ENCODE measurements at places on chromosomes 2 and 18. TPM values are rescaled to one million over a fixed set of nuclear protein-coding genes. Genes with fewer than 3 reads are reported as not detected.

GRCh38 chr2:217204358-217204757 is 344.5 kb upstream of the TNP1 start:
- no peak for DNase-seq

GRCh38 chr2:218839888-218840287 is 8.3 kb upstream of the PRKAG3 start:
- no peak for DNase-seq

- DNase-seq, result no peak
Observed at GRCh38 chr2:196088203-196088602, 19.6 kb upstream of the DNAH7 start.

DNA sequence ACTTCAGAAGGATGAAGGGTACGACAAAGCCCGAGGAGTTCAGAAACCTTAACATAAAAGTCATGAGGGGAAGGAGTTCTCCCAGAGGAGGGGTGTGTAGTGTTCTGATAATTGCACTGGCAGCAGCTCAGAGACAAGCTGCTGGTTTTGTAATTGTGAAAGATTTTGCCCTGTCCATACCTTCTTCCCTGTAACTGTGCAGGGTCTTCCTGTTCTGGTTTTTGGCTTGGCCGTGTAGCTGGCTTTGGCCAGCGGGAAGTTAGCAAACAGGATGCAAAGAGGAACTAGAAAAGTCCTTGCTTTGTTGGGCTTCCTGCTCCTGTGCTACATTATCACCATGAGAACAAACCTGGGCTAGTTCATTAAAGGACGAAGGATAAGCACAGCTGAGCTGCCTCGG is 160.8 kb downstream of the LPIN1 start:
- DNase-seq, result no peak

GRCh38 chr2:122960759-122961641 is 1064.1 kb upstream of the CNTNAP5 start:
- DNase-seq, result no peak

DNA sequence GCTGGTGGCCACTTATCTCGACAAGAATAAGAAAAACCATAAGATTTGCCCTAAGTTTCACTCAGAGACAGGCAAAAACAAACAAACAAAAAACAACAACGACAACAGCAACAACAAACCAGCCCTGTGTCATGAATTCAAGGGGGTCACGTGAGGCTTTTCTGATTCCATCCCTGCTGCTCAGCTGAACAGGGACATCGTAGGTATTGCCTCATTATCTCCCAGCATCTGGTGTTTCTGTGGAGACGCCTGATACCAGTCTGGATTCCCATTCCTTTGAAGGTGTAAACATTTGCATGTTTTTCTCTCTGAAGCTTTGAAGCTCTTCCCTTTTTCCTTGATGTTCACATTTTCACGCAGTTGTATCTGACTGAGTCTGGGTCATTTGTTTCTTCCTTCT is 117.4 kb downstream of the KCNF1 start:
- no peak for DNase-seq

- no peak for DNase-seq
Observed at GRCh38 chr2:134189009-134189720, 64.7 kb upstream of the MGAT5 start.

GRCh38 chr2:135055182-135055786 is 3.2 kb downstream of the RAB3GAP1 start:
- DNase-seq, result no peak

- DNase-seq, result no peak
Observed at GRCh38 chr2:207951734-207952470, 73.4 kb downstream of the PLEKHM3 start.

DNA sequence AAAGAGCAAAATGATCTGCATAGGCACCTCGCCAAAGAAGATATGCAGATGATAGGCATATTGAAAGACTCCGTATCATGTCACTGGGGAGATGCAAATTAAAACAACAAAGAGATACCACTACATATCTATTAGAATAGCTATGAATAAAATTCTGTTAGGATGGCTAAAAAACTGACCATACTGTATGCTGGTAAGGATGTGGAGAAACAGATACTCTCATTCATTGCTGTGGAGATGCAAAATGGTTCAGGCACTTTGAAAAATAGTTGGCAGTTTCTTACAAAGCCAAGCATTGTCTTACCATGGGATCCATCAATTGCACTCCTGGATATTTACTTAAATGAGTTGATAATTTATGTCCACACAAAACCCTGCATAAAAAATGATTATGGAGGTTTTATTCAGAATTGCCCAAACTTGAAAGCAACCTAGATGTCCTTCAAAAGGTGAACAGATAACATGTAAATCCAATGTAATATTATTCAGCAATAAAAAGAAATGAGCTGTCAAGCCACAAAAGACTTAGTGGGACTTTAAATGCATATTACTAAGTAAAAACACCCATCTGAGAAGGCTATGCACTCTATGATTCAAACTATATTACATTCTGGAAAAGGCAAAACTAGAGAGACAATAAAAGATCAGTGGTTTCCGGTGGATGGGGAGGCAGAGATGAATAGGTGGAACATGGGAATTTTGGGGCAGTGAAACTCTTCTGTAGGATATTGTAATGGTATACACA is 31.2 kb downstream of the ZNF385B start:
- DNase-seq, result no peak

Gene PLCD4
- 28.4 TPM for polyA plus RNA-seq

Gene KRTCAP3
- 12.7 TPM for polyA plus RNA-seq

Gene DNAJC5G
- not detected for polyA plus RNA-seq
